GM23248 (cell line): ENCODE measurements at places on chromosomes 16 and 17. TPM values are rescaled to one million over a fixed set of nuclear protein-coding genes. Genes with fewer than 3 reads are reported as not detected.

The SLC38A8 gene
- not detected in 2 replicates for total RNA-seq

The CACNA1G gene
- total RNA-seq: 0.13 and 0.97 TPM in 2 replicates

The INPP5K gene
- total RNA-seq: 42.3 and 57.8 TPM in 2 replicates

The IRX6 gene
- not detected in 2 replicates for total RNA-seq

The LDAF1 gene
- total RNA-seq: 30.4 and 67.8 TPM in 2 replicates

The FBXL16 gene
- total RNA-seq: 0.54 TPM in 1 of 2 replicates, not detected in the other

The TXNDC17 gene
- 112 and 152 TPM in 2 replicates for total RNA-seq

The TAT gene
- total RNA-seq: not detected in 2 replicates

The SOX8 gene
- total RNA-seq: 0.43 and 0.89 TPM in 2 replicates

DNA sequence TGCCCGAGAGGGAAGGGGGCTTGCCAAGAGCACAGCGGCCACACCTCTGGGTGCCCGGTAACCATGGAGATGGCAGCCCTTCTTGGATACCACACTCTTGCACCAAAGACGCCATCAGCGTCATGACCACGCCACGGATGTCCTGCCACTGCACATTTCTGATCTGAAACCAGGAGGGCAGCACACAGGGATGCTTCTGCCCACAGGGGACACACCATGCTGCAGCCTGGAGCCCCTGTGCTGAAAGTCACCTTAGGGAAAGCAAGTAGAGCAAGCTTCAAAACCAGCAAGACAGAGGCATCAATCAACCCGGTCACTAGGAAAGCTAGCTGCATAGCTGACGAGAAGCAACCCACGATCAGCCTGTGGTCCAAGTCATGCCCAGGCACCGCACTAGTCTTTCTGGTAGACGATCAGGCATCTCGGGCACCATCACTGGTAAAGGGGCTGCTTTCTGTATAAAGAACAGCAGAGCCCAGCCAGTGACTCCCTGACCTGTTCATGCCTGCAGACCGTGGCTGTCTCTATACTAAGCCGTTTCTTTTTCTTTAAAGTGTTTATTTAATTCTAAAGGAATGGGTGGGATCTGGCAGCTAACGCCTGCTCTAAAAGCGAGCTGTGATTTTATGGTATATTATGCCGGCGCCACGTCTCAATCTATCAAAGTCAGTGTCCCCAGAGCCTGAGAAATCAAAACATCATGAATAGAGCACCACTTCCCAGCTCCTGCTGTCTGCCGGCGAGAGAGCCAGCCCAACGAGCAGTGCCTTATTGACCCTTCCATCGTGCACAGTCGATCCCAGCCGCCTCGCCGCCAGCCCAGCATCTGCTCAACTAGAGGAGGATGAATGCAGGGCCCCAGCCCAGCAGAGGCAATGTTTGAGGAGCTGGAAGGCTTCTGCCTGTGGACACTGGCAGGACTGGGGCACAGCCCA, 244.7 kb downstream of the RBFOX3 start:
- H3K4me1 ChIP-seq: no peaks in the 10 kb centered on the region
- H3K27me3 ChIP-seq: peaks cover 23% of the 10 kb centered on the region; the same call in 1 of the 2 replicates
- H3K36me3 ChIP-seq: no peaks in the 10 kb centered on the region

GRCh38 chr16:53756275-53756996, 52.5 kb downstream of the FTO start:
- H3K27ac ChIP-seq: no peak overlapping the region
- no peaks in the 10 kb centered on the region for H3K27me3 ChIP-seq
- no peaks in the 10 kb centered on the region for H3K36me3 ChIP-seq
- DNase-seq: no peak

DNA sequence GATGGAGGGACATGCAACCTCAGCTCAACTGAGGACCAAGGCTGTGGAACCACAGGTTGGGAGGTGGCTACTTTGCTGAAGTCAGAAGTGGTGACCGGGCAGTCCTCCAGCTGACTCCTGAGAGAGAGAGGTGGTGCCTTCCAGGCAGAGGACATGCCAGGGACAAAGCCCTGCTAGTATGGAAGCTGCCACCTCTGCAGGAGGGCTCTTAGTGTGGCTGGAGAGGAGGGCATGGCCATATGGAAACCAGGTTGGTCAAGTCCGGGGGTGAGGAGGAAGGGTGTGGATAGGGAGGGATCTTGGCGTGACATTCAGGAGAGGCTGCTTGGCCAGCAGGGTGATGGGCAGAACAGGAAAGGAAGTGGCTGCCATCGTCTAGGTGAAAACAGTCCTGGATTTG, 5.7 kb downstream of the C16orf86 start:
- peaks cover 4% of the 10 kb centered on the region; the same call in 1 of the 2 replicates for H3K4me1 ChIP-seq
- H3K36me3 ChIP-seq: no peaks in the 10 kb centered on the region
- H3K4me3 ChIP-seq: no peak overlapping the region
- DNase-seq: no peak

- H3K4me1 ChIP-seq: no peaks in the 10 kb centered on the region
- H3K4me3 ChIP-seq: no peak overlapping the region
- no peak overlapping the region for H3K27ac ChIP-seq
- no peak for DNase-seq
- no peaks in the 10 kb centered on the region for H3K27me3 ChIP-seq
Observed at GRCh38 chr16:78244131-78244895, 144.9 kb downstream of the WWOX start.

DNA sequence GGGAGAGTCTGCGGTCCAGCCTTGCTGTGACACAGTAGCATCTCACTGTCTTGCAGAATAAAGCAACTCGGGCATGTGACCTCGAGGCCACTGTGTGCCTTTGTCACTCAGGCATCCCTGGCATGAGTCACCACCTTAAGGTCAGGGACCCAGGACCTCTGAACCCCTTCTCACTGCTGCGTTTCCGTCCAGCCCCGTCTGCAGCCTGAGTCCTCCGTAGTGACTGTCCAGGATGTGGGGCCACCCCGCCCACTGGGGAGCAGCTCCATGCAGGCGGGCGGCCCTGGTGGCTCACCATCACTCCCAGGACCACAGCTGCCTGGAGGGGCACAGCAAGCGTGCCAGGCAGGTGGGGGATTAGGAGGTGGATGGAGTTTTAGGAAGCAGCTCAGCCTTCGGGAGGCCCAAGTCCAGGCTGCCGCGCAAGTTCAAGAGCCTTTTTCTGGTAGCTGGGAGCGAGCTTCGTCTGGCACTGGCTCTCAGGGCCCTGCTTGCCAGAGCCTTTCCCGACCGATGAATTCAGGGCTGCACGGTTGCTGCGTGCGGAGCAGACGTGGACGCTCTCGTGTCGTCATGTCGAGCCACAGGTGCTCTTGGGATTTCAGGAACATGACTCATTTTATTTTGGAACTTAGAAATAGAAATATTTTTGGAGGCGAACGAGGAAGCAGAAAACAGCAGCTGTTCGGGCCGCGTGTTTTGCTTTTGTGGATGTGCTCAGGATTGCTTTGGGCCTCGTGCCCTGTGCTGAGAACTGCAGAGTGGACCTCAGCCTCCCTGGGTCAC, 16.8 kb downstream of the KCTD5 start:
- no peak overlapping the region for H3K27ac ChIP-seq
- H3K4me3 ChIP-seq: no peak overlapping the region
- no peaks in the 10 kb centered on the region for H3K4me1 ChIP-seq
- no peak for DNase-seq
- H3K27me3 ChIP-seq: no peaks in the 10 kb centered on the region
- no peaks in the 10 kb centered on the region for H3K36me3 ChIP-seq

DNA sequence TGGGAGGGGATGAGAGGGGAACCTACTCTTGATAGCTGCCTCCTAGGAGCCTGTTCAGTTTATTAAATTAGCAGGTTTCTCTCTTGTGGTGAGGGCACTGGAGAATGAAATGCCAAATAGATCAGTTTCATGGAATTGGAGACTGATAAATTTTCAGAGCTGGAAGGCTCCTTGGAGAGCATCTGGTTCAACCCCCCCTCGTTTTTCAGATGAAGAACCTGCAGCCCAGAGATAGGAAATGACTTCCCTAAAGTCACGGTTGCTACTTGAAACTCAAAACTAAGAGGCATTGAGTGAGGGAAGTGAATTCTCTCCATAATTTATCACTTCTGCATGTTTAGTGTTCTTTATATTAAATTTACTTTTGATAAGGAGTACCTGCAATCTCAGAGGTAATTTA, 366.0 kb upstream of the CCL2 start:
- H3K4me3 ChIP-seq: no peak overlapping the region
- H3K4me1 ChIP-seq: peaks cover 5% of the 10 kb centered on the region; the same call in 1 of the 2 replicates
- no peaks in the 10 kb centered on the region for H3K36me3 ChIP-seq
- no peaks in the 10 kb centered on the region for H3K27me3 ChIP-seq
- DNase-seq: no peak

DNA sequence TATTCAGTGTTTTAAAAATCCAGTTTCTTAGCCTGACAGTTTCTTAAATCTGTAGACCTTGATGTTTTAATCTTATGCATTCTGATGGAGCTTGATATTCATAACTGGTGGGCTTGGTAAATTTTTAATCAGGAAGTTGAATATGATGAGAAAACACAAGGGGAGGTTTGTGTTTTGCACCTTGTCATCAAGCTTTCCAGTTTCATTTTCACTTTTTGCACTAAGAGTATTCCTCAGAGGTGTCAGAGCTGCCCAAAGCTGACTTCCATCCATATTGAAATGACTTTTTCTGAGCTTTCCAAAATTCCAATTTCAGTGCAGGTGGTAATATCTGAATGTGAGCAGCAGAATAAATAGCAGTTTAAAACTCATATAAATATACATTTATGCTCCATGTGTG, 555.0 kb upstream of the RBFOX1 start:
- no peak overlapping the region for H3K4me3 ChIP-seq
- no peak for DNase-seq
- H3K27ac ChIP-seq: no peak overlapping the region

- H3K4me1 ChIP-seq: peaks cover 21% of the 10 kb centered on the region
- DNase-seq: no peak
- H3K4me3 ChIP-seq: no peak overlapping the region
- H3K36me3 ChIP-seq: no peaks in the 10 kb centered on the region
Observed at GRCh38 chr17:48269209-48269608, 160.8 kb downstream of the SKAP1 start.

DNA sequence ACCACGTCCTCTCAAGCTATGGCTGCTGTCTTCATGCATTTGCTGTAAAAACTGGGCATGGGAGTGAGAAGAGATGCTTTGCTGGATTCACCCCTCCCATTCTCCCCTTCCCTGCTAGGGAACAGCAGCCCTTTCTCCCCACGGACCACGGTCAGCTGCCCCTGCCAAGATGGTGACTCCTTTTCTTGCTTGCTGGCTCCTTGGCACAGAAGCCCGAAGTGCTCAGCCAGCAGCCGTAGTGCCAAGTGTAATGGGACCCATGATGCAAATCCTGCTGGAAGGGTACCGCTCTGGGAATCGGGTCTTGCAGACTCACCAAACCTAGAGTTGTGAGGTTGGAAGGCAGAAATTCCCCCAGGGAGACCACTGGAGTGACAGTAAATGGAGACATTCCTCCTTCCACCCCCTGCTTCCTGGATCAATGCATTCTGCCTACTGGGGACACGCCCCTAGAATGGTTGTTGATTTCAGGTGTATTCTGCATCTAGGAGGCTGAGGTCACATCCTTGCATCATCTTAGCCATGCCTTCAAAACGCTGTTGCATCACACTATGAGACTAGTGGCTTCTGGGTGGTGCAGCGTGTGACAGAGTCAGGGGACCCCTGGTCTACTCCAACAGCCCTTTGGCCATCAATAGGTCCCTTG, 63.0 kb upstream of the CBX4 start:
- no peaks in the 10 kb centered on the region for H3K4me1 ChIP-seq
- no peak overlapping the region for H3K4me3 ChIP-seq
- no peaks in the 10 kb centered on the region for H3K36me3 ChIP-seq
- no peak overlapping the region for H3K27ac ChIP-seq
- peaks cover 31% of the 10 kb centered on the region for H3K27me3 ChIP-seq
- DNase-seq: no peak

DNA sequence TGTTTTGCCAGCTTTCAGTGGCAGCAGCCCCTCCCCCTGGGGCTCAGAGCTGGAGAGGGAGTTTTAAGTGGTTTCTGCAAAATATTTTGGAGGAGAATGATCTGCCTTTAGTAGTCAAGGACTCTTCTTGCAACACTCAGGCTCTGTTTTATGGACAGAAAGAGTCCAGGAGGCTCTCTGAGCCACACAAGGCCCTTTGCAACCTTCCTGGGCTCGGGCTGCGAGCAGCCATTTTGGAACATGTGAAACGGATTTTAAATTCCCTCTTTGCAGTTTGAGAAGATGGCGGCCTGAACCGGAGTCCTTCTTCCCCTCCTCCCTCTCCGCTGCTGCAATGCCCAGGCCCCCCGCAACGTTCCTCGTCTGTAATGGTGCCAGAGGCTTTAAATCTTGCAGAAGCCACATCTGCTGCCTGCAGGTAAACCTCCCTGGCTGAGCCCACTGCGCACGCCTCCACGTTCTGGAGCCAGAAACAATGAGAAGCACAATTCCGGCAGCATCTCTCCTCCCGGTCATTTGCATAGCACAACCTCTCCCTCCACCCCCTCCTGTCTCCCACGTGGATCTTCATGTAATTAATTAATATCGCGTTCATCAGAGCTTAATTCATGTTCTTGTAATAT, 386.1 kb downstream of the SEC14L1 start:
- no peak overlapping the region for H3K27ac ChIP-seq
- H3K4me1 ChIP-seq: no peaks in the 10 kb centered on the region
- DNase-seq: no peak
- H3K36me3 ChIP-seq: no peaks in the 10 kb centered on the region

GRCh38 chr16:26599785-26600104, 467.0 kb upstream of the C16orf82 start:
- DNase-seq: no peak
- H3K27me3 ChIP-seq: no peaks in the 10 kb centered on the region

GRCh38 chr17:27224526-27225315, 69.2 kb upstream of the WSB1 start:
- no peaks in the 10 kb centered on the region for H3K4me1 ChIP-seq
- H3K4me3 ChIP-seq: no peak overlapping the region
- no peak overlapping the region for H3K27ac ChIP-seq
- no peaks in the 10 kb centered on the region for H3K27me3 ChIP-seq
- peak; percentile 34 for DNase-seq

DNA sequence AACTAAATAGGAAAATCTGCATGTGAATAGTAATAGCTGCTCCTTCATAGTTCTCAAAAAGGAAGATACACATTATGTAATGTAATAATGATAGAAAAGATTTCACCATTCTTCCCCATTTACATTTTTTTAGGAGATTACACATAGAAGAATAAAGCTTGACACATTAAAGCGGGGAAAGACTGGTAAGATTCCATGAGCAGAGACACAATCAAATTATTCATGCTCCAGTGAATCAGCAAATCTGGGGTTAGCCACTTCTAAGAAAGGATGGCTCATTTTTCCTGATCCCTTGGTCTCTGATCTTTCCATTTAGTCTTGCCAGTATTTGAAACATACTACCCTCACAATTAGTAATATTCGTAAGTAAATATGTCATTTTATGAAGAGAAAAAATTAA, 81.9 kb downstream of the CA4 start:
- DNase-seq: peak; percentile 90
- H3K27me3 ChIP-seq: no peaks in the 10 kb centered on the region
- 0 out of 2 replicates have a peak overlapping the region, but pooled peaks have one; percentile 7 for H3K4me3 ChIP-seq
- peaks cover 12% of the 10 kb centered on the region for H3K36me3 ChIP-seq
- H3K27ac ChIP-seq: peak overlapping the region; percentile 79
